ENCODE measurements at places on chromosomes 3 and 15.

- DNase-seq: peak; percentile 52
These were observed 42.3 kb upstream of the ROPN1 start for GRCh38 chr3:124034016-124034843.

- no peak for DNase-seq
These were observed 21.9 kb downstream of the PIF1 start for GRCh38 chr15:64803526-64803925.

DNA sequence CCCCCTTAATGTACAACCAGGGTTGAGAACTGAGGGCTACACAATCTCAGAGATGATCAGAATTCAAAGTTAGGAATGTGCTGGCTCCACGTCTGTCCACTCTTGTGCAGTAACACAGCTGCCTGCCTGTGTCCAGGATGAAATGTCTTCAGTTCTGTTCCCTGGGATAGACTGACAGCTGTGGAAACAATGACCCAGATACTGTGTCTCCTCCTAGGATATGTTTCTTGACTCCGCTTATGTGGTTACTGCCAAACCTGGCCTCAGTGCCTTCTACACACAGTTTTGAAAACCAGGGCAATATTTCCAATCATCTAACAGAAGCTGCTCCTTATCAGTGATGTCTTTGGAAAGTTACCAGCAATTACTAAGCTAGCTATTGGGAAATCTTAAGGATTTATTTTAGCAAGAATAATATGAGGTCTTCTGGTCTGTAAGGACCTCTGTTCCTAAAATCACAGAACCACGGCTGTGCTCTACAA, 67.6 kb downstream of the NOX5 start:
- DNase-seq: no peak

- no peak for DNase-seq
These were observed 64.0 kb downstream of the TMEM44 start for GRCh38 chr3:194569252-194569651.

Measured in activated CD8-positive, alpha-beta T cell treated with anti-CD3 and anti-CD28 coated beads for 36 hours (primary cell).